HepG2 (cell line): ENCODE measurements at places on chromosomes 2 and 18.

- no peak overlapping the region for H3K4me3 ChIP-seq
- no peak overlapping the region for H3K27ac ChIP-seq
- H3K4me1 ChIP-seq, result peaks cover 52% of the 10 kb centered on the region
- peaks cover 34% of the 10 kb centered on the region for H3K36me3 ChIP-seq
- H3K27me3 ChIP-seq, result no peaks in the 10 kb centered on the region
Observed at GRCh38 chr2:47064106-47064505, 91.0 kb downstream of the STPG4 start.

DNA sequence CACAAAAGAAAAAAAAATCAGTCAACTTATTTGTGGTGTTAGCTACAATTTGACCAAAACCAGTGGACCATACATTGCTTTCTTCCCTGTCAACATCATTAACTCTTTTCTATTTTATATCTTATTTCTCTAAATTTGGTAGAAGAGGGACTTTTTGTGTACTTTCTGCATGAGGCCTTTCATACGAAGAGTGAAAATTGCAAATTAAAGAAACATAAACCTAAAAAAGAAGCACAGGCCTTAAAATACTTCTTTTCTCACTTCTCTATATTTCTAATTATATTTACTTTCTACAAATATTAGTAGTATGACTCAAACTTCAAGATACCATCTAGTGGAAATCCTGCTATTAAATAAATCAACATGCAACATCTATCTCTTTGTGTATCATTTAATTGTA lies 1073.4 kb upstream of the ZEB2 start:
- H3K27me3 ChIP-seq, result no peaks in the 10 kb centered on the region
- H3K27ac ChIP-seq, result no peak overlapping the region
- H3K36me3 ChIP-seq, result no peaks in the 10 kb centered on the region
- H3K4me1 ChIP-seq, result no peaks in the 10 kb centered on the region
- DNase-seq, result no peak

DNA sequence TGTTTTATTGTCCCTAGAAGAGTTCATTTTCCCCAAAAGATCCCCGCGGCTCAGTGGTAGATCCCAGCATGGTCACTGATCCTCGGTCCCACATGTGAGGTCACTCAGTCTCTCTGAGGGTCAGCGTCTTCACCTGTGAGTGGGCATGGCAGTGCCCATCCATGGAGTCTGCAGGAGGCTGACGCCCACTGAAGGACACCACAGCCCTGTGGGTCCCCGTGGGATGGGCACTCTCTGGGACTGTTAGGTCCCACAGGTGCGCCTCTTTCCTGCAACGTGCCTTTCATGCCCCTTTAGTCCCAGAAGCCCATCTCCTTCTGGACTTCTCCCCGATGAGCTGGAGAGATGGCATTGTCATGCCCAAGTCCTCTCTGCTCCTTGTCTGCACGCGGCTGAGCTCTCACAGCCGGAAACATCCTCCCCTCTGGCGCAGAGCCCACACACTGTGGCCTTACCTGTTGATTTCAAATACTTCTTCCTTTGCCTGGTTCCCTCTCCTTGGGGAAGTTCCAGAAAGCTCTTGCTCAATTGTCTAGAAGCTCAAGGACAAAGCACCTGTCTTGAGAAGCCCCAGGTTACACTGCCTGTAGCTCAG lies 75.9 kb downstream of the PTGR3 start:
- peaks cover 40% of the 10 kb centered on the region for H3K27me3 ChIP-seq
- H3K4me1 ChIP-seq, result peaks cover 8% of the 10 kb centered on the region
- no peaks in the 10 kb centered on the region for H3K36me3 ChIP-seq
- no peak overlapping the region for H3K27ac ChIP-seq

GRCh38 chr2:140308706-140309105 lies 1528.5 kb upstream of the NXPH2 start:
- no peaks in the 10 kb centered on the region for H3K4me1 ChIP-seq
- no peak for DNase-seq
- H3K36me3 ChIP-seq, result no peaks in the 10 kb centered on the region
- no peak overlapping the region for H3K4me3 ChIP-seq
- H3K27me3 ChIP-seq, result no peaks in the 10 kb centered on the region

DNA sequence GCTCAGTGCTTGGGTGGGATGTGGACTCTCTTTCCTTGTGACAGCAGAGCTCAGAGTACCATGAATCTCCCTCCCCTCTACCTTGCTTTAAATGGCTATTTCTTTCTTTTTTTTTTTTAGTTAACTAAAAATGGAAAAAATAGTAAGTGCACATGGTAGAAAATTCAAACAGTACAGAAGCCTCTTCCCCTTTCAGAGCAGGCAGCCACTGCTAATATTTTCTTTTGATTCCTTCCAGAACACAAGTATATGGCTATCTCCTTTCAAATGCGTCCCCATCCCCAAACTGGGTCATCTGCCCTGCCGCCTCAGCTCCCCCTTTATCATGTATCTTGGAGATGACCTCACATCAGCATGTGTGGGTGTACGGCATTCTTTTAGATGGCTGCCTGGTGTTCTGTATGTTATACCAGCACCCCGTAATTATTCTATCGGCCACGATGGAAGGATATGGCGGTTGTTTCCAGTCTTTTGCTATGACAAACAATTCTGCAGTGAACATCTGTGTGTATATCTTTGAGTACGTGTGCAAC lies 70.5 kb upstream of the DLX2 start:
- H3K4me1 ChIP-seq, result peaks cover 6% of the 10 kb centered on the region
- peaks cover 22% of the 10 kb centered on the region for H3K27me3 ChIP-seq
- no peak overlapping the region for H3K27ac ChIP-seq
- H3K4me3 ChIP-seq, result no peak overlapping the region
- H3K36me3 ChIP-seq, result no peaks in the 10 kb centered on the region
- DNase-seq, result no peak

DNA sequence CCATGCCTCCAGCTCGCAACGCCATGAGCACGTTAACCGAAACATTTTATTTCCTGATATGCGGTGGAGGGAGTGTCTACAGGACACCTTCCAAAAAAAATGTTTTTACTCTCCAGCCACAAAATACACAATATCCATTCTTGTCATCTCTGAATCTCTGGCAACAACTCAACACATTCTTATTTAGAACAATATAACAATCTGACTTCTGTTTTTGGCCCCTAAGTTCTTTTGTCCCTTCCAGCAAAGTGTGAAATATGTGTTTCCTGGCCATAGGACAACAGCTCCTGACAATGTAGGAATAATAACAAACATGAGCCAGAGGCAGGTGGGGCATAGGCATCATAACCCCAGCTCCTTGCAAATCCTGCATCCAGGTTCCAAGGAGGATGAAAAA lies 163.0 kb downstream of the DDX1 start:
- no peaks in the 10 kb centered on the region for H3K36me3 ChIP-seq
- no peak for DNase-seq
- H3K4me1 ChIP-seq, result no peaks in the 10 kb centered on the region

DNA sequence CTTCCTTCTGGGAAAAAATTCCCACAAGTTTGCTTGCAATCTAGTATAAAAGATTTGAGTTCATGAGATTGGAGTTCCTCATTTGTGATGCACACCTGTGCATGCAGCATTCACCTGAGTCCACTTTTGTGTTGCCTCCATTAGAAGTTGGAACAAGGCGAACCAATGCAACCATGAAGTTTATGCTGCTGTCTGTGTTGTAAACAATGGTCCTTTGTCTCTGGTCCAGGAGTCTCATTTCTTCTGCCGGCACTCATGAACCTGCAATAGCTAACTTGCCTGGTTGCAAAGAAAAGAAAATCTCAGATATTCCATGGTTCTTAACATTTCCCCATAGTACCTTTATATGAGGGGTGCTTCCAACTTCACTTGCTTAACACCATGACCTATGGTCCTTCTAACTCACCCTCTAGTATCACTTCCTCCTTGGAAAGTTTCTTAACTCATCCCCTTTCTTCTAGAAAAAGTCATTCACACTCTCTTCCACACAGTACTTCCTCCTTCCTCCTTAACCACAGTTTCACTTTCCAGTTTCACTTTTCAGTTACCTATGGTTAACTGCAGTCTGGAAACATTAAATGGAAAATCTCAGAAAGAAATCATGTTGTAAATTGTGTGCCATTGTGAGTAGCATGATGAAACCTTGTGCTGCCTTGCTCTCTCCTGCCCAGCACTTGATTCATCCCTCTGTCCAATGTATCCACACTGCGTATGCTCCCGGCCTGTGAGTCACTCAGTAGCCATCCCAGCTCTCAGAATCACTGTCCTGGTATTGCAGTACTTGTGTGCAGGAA lies 128.8 kb upstream of the TRIB2 start:
- H3K4me3 ChIP-seq, result no peak overlapping the region
- no peak overlapping the region for H3K27ac ChIP-seq
- no peak for DNase-seq
- no peaks in the 10 kb centered on the region for H3K27me3 ChIP-seq

GRCh38 chr2:193350509-193350908 lies 1155.8 kb upstream of the TMEFF2 start:
- H3K4me3 ChIP-seq, result no peak overlapping the region
- no peaks in the 10 kb centered on the region for H3K27me3 ChIP-seq
- H3K4me1 ChIP-seq, result peaks cover 7% of the 10 kb centered on the region

GRCh38 chr18:48660346-48661228 lies 121.8 kb downstream of the CTIF start:
- H3K36me3 ChIP-seq, result peaks cover 4% of the 10 kb centered on the region
- no peak for DNase-seq
- no peaks in the 10 kb centered on the region for H3K27me3 ChIP-seq
- H3K4me1 ChIP-seq, result peaks cover 17% of the 10 kb centered on the region

GRCh38 chr2:64799592-64800252 lies 146.0 kb upstream of the SERTAD2 start:
- no peak overlapping the region for H3K27ac ChIP-seq
- DNase-seq, result no peak
- H3K4me3 ChIP-seq, result no peak overlapping the region
- no peaks in the 10 kb centered on the region for H3K36me3 ChIP-seq
- H3K27me3 ChIP-seq, result peaks cover 46% of the 10 kb centered on the region; the same call in 2 of the 3 replicates
- peaks cover 13% of the 10 kb centered on the region for H3K4me1 ChIP-seq

GRCh38 chr18:57925706-57926105 lies 118.3 kb upstream of the NEDD4L start:
- DNase-seq, result peak; percentile 9
- no peaks in the 10 kb centered on the region for H3K36me3 ChIP-seq
- H3K4me3 ChIP-seq, result no peak overlapping the region
- H3K4me1 ChIP-seq, result peaks cover 43% of the 10 kb centered on the region
- no peaks in the 10 kb centered on the region; the same call in 2 of the 3 replicates for H3K27me3 ChIP-seq

GRCh38 chr2:169258045-169258601 lies 104.2 kb downstream of the LRP2 start:
- DNase-seq, result no peak
- H3K4me1 ChIP-seq, result no peaks in the 10 kb centered on the region
- no peak overlapping the region for H3K27ac ChIP-seq
- H3K36me3 ChIP-seq, result no peaks in the 10 kb centered on the region
- peaks cover 4% of the 10 kb centered on the region; the same call in 2 of the 3 replicates for H3K27me3 ChIP-seq

DNA sequence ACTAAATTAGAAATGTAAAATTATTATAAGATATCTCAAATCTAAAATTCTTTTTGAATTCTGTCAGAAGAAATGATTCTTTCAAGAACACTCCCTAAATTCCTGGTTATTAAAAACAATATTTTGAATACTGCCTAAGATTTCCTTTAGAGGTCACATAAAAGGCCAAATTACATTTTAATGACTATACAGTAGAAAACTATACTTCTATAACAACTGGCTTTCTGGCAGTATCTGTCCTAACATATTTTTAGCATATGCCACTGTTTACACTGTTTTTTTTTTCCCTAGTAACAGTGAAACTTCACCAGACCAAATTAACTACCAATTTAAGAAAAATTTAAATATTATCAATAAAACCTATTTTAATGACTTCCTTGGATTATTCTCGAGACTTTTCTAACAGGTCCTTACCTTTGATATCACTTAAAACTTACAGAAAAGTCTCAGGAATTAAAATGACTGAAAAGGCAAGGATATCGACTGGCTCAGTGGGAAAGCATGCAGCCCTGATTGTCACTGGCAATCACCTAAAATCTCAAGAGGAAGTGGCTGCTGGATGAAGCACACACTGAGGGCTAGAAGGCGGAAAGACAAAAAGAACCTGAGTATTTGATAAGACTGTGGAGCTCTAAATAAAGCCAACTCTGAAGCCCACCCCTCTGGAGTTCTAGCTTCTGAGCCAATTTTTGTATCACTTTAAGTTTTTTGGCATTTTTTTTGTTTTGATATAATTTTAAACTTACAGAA lies 59.6 kb downstream of the SPIRE1 start:
- no peak overlapping the region for H3K4me3 ChIP-seq
- H3K4me1 ChIP-seq, result peaks cover 63% of the 10 kb centered on the region
- DNase-seq, result no peak
- no peaks in the 10 kb centered on the region for H3K27me3 ChIP-seq
- H3K27ac ChIP-seq, result peak overlapping the region; percentile 28

- peaks cover 21% of the 10 kb centered on the region for H3K4me1 ChIP-seq
- no peaks in the 10 kb centered on the region for H3K27me3 ChIP-seq
- no peaks in the 10 kb centered on the region for H3K36me3 ChIP-seq
- no peak overlapping the region for H3K4me3 ChIP-seq
- no peak for DNase-seq
- no peak overlapping the region for H3K27ac ChIP-seq
Observed at GRCh38 chr2:63699549-63699839, 110.7 kb downstream of the MDH1 start.

GRCh38 chr2:240868286-240869108 lies at the start of gene AGXT:
Gene AGXT (plus strand): TSS chr2:240868824. CDS start chr2:240868866, 42 bp downstream.
- H3K4me3 ChIP-seq, result no peak within 1 kb of the TSS
- no peaks in the 10 kb centered on the region for H3K27me3 ChIP-seq
- DNase-seq, result peak; percentile 71
- peak within 1 kb of the TSS; percentile 89 for H3K27ac ChIP-seq

DNA sequence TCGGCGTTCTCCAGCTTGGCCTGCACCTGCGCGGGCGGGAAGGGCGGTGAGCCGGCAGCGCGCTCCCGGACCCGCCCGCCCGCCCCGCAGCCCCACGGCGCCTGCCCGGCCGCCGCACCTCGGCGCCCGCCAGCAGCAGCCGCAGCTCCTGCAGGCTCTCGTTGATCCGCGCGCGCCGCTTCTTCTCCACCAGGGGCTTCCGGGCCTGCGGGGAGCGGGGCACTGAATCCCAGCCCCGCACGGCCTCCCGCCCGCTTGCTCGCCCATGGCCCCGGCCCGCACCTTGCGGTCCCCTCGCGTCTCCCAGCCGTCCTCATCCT lies 335 bp downstream of the HES6 start:
- no peaks in the 10 kb centered on the region for H3K36me3 ChIP-seq
- H3K27me3 ChIP-seq, result no peaks in the 10 kb centered on the region; the same call in 1 of the 2 replicates
- H3K4me3 ChIP-seq, result peak overlapping the region; percentile 85
- peaks cover 57% of the 10 kb centered on the region for H3K4me1 ChIP-seq
- DNase-seq, result no peak

GRCh38 chr2:13106302-13106701 lies 389.6 kb downstream of the TRIB2 start:
- no peak for DNase-seq
- H3K4me1 ChIP-seq, result no peaks in the 10 kb centered on the region
- H3K27me3 ChIP-seq, result no peaks in the 10 kb centered on the region
- no peak overlapping the region for H3K27ac ChIP-seq
- H3K36me3 ChIP-seq, result no peaks in the 10 kb centered on the region

- DNase-seq, result no peak
- no peak overlapping the region for H3K4me3 ChIP-seq
- H3K27ac ChIP-seq, result no peak overlapping the region
- H3K36me3 ChIP-seq, result no peaks in the 10 kb centered on the region
- H3K27me3 ChIP-seq, result no peaks in the 10 kb centered on the region; the same call in 1 of the 2 replicates
- H3K4me1 ChIP-seq, result no peaks in the 10 kb centered on the region
Observed at GRCh38 chr2:3125761-3126130, 251.9 kb downstream of the EIPR1 start.

GRCh38 chr2:173884025-173884802 lies 81.0 kb downstream of the SP3 start:
- H3K4me1 ChIP-seq, result no peaks in the 10 kb centered on the region
- no peaks in the 10 kb centered on the region for H3K36me3 ChIP-seq
- H3K27me3 ChIP-seq, result peaks cover 25% of the 10 kb centered on the region; the same call in 2 of the 3 replicates
- H3K27ac ChIP-seq, result no peak overlapping the region
- no peak overlapping the region for H3K4me3 ChIP-seq
